Suprapubic skin (tissue), 4 donors: ENCODE measurements at places on chromosomes 4 and X. TPM values are rescaled to one million over a fixed set of nuclear protein-coding genes. Genes with fewer than 3 reads are reported as not detected.

- no peak for DNase-seq
- no peaks in the 10 kb centered on the region for H3K36me3 ChIP-seq
- H3K4me3 ChIP-seq = no peak overlapping the region
- peaks cover 4% of the 10 kb centered on the region for H3K4me1 ChIP-seq
- H3K27me3 ChIP-seq = no peaks in the 10 kb centered on the region
Observed at GRCh38 chrX:39599339-39599738, 498.4 kb downstream of the BCOR start.

BTC gene
- total RNA-seq = 6.5 TPM

FGFBP1 gene
- 28.7 TPM for total RNA-seq

GSX2 gene
- total RNA-seq = not detected

- no peaks in the 10 kb centered on the region for H3K36me3 ChIP-seq
- H3K27me3 ChIP-seq = no peaks in the 10 kb centered on the region
- no peaks in the 10 kb centered on the region for H3K4me1 ChIP-seq
- no peak overlapping the region for H3K27ac ChIP-seq
Observed at GRCh38 chrX:106249706-106250379, 81.7 kb downstream of the PWWP3B start.

NWD2 gene
- total RNA-seq = 0.38 TPM

GRCh38 chr4:25533256-25533655 is 122.4 kb upstream of the SLC34A2 start:
- H3K4me1 ChIP-seq = no peaks in the 10 kb centered on the region
- no peaks in the 10 kb centered on the region for H3K27me3 ChIP-seq
- DNase-seq = no peak
- no peaks in the 10 kb centered on the region for H3K36me3 ChIP-seq
- no peak overlapping the region for H3K4me3 ChIP-seq
- no peak overlapping the region for H3K27ac ChIP-seq

CA5B gene
- total RNA-seq = 8.7 TPM

DNA sequence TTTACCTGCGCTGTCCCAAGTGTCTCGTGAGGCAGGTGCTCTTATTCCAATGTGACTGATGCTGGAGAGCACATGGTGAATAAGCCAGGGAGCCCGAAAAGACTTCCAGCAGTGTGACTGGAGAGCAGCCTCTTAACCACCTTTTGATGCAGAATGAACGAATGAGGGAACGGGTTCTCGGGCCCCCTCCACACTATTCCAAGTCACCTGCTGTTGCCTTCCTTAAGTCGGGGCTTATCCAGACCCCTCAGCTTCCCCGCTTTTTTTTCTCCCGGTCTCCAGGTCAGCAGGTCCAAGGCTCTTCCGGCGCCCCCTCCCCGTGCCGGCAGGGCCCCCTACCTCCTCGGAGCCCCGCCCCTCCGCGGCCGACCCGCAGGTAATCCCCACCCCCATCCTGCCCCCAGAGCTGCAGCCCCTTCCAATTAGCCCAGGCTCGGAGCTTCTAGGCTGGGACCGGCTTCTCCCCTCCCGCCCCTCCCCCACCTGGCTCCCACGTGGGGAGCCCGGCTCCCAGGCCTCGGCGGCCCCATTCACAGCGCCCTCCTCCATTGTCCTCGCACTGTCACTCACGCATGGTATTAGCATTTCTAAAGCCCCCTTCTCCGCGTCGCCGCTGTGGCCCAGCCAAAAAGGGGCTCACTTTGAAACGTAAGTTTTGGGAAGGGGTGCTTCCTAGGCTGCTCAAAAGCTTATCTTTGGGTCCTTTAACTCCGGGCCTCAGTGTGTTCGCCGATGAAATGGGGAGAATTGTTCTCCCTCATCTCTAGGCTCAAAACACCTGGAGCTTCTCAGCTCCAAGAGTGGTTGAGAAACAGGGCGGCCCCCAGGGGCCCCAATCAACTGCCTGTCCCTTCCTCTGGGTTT is 56.2 kb upstream of the PJA1 start:
- H3K27me3 ChIP-seq = no peaks in the 10 kb centered on the region
- H3K4me3 ChIP-seq = no peak overlapping the region
- H3K27ac ChIP-seq = no peak overlapping the region
- H3K36me3 ChIP-seq = no peaks in the 10 kb centered on the region

TMEM255A gene
- total RNA-seq = 0.72 TPM

GRCh38 chr4:8422327-8422726 is 18.2 kb downstream of the ACOX3 start:
- no peak overlapping the region for H3K4me3 ChIP-seq
- no peak for DNase-seq
- peaks cover 31% of the 10 kb centered on the region for H3K4me1 ChIP-seq
- no peak overlapping the region for H3K27ac ChIP-seq
- peaks cover 3% of the 10 kb centered on the region for H3K36me3 ChIP-seq
- no peaks in the 10 kb centered on the region for H3K27me3 ChIP-seq

- H3K27me3 ChIP-seq = no peaks in the 10 kb centered on the region
- H3K4me3 ChIP-seq = no peak overlapping the region
- H3K27ac ChIP-seq = no peak overlapping the region
- no peaks in the 10 kb centered on the region for H3K36me3 ChIP-seq
Observed at GRCh38 chr4:109275066-109275745, 27.3 kb downstream of the COL25A1 start.
